ENCODE measurements at places on chromosomes 1 and 21.

DNA sequence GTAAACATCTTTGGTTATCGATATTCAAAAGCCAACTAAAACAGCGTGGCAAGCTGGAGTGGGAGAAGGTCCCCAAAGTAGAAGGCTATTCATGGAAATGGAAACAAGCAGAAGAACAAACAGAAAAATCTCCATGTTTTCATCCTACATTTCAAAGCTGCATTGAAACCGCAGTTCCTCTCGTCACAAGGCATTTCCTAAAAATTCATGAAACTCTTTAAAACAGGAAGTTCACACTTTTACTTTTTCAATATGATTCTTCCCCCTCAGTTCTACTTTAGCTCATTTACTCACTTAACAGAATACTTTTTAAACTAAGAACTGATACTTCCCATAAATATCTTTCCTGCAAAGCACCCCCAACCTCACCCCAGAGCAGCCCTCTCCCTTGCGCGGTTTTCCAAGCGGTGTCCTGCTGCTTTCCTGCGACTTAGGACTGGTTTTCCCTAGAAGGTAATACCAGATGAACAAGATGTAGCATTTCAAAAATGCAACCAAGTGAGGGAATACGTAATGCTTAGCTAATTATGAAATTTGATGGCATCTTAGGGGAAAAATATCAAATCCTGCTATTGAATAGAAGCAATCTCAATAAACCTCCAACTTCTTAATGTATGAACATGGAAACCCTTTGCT is 228.3 kb upstream of the PKN2 start:
- no peaks in the 10 kb centered on the region for H3K4me1 ChIP-seq
- H3K36me3 ChIP-seq, result no peaks in the 10 kb centered on the region
- no peak overlapping the region for H3K4me3 ChIP-seq
- DNase-seq, result no peak
- H3K27ac ChIP-seq, result no peak overlapping the region
- no peaks in the 10 kb centered on the region for H3K27me3 ChIP-seq

DNA sequence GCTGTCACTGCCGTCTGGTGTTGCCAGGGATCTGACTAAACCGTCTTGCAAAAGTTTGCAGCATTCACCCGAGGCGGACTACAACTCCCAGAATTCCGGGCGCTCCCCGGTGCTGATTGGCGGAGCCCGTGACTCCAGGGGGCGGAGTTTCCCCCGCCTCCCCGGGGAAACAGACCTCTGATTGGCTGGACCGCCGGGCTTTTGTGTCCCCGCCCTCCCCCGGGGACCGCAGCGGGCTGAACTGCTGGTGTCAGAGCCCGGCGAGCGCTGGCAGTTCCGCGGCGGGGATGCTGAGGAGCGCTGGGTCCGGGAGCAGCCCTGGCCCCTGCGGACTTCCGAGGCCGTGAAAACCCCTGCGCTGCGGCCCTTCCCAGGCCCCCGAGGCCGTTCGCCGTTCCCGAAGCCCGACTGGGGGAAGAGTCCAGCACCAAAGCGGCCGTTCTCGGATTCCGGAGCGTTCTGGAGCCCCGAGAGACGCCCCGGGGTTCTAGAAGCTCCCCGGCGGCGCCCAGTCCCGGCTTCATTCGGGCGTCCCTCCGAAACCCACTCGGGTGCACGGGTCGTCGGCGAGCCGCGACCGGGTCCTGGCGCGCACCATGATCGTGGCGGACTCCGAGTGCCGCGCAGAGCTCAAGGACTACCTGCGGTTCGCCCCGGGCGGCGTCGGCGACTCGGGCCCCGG is at the start of gene SESN2:
SESN2 (plus strand) TSS at position 267 of the 682 bp plus-strand sequence; CDS start at position 597, 330 bp downstream.
- no peaks in the 10 kb centered on the region for H3K27me3 ChIP-seq
- DNase-seq, result peak; percentile 98
- no peaks in the 10 kb centered on the region for H3K36me3 ChIP-seq
- H3K4me3 ChIP-seq, result peak within 1 kb of the TSS; percentile 95
- H3K4me1 ChIP-seq, result peaks cover 28% of the 10 kb centered on the region

GRCh38 chr1:9317591-9318417 is 25.1 kb downstream of the SPSB1 start:
- H3K27ac ChIP-seq, result peak overlapping the region; percentile 32
- no peak for DNase-seq
- peaks cover 76% of the 10 kb centered on the region for H3K4me1 ChIP-seq
- H3K4me3 ChIP-seq, result peak overlapping the region; percentile 5

GRCh38 chr1:53947172-53947907 is 1.2 kb downstream of the LRRC42 start:
- no peak overlapping the region for H3K4me3 ChIP-seq
- H3K27me3 ChIP-seq, result no peaks in the 10 kb centered on the region
- peaks cover 7% of the 10 kb centered on the region for H3K36me3 ChIP-seq
- H3K4me1 ChIP-seq, result peaks cover 24% of the 10 kb centered on the region
- peak overlapping the region; percentile 92 for H3K27ac ChIP-seq

- DNase-seq, result no peak
- no peak overlapping the region for H3K27ac ChIP-seq
- H3K36me3 ChIP-seq, result no peaks in the 10 kb centered on the region
Measured at GRCh38 chr1:16068356-16069270, 4.8 kb downstream of the FAM131C start.

- H3K27ac ChIP-seq, result no peak overlapping the region
- no peaks in the 10 kb centered on the region for H3K4me1 ChIP-seq
- H3K27me3 ChIP-seq, result no peaks in the 10 kb centered on the region
- DNase-seq, result no peak
Measured at GRCh38 chr1:18452550-18452949, 28.2 kb upstream of the KLHDC7A start.

- no peaks in the 10 kb centered on the region for H3K36me3 ChIP-seq
- no peaks in the 10 kb centered on the region for H3K4me1 ChIP-seq
- no peak overlapping the region for H3K4me3 ChIP-seq
- H3K27me3 ChIP-seq, result no peaks in the 10 kb centered on the region
- no peak overlapping the region for H3K27ac ChIP-seq
Measured at GRCh38 chr1:14259191-14259757, 339.2 kb upstream of the KAZN start.

DNA sequence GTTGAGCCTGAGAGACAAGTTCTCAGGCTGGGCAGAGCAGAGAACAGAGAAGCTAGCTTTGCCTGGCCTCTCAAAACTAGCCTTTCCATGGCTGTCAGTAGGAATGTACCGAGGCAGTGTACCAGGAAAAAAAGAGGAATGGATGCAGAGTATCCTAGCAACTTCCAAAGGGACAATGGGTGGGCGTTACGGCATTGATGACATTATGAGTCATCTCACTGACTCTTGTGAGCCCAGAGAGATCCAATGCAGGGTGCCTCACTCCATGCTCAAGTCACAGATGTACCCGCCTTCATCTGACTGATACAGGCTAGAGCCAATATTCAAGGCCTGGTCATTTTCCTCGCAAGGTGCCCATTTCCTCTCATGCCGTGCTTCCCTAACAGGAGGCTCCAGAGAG is 51.4 kb upstream of the C8B start:
- H3K27ac ChIP-seq, result no peak overlapping the region
- no peaks in the 10 kb centered on the region for H3K36me3 ChIP-seq
- no peaks in the 10 kb centered on the region for H3K4me1 ChIP-seq
- H3K4me3 ChIP-seq, result no peak overlapping the region
- DNase-seq, result no peak

DNA sequence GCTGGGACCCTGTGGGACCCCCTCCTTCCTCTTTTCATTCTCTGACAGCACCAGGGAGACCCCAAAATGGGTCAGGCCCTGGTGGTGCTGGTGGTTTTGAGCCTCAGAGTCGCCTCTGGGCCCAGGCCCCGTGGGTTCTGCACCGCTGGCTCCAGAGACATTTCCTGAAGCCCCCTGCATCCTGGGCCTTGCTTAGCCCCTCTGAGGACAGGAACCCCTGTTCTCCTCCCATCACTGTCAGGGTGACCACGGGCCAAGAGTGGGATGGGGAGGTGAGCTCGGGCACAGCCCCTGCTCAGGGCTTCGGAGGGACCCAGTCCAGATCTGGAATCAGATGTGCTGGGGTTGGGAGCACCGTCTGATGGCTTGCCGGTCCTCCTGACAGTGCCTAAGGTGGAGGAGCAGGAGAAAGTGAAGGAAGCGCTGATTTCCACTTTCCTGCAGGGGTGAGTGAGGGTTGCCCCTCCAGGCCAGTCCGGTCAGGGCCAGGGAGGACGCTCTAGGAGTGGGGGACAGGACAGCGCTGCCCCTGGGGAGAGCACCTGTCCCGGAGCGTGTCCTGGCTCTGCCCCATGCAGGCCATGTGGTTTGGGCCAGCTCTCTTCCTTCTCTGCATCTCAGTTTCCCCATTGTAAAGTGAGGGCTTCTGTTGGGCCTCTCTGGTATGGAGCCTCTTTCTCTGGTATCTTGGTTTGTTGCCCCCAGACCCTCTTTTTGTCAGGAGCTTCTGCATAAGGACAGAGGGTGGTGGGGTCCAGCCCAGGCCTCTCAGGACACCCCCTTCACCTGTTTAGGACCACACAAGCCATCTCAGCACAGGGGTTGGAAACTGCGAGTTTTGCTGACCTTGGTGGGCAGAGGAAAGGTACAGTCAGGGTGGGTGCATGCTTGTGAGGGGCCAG is 71.0 kb downstream of the TRIM11 start:
- H3K4me1 ChIP-seq, result no peaks in the 10 kb centered on the region
- no peaks in the 10 kb centered on the region for H3K36me3 ChIP-seq
- DNase-seq, result peak; percentile 14
- H3K27me3 ChIP-seq, result no peaks in the 10 kb centered on the region
- H3K27ac ChIP-seq, result no peak overlapping the region
- no peak overlapping the region for H3K4me3 ChIP-seq

- H3K4me3 ChIP-seq, result no peak overlapping the region
- no peak for DNase-seq
- no peaks in the 10 kb centered on the region for H3K36me3 ChIP-seq
- H3K4me1 ChIP-seq, result peaks cover 18% of the 10 kb centered on the region
- no peak overlapping the region for H3K27ac ChIP-seq
- H3K27me3 ChIP-seq, result no peaks in the 10 kb centered on the region
Measured at GRCh38 chr1:109481646-109482045, 2.1 kb upstream of the ATXN7L2 start.

GRCh38 chr1:162420120-162420519 is 8.2 kb upstream of the SH2D1B start:
- no peak overlapping the region for H3K4me3 ChIP-seq
- DNase-seq, result no peak

DNA sequence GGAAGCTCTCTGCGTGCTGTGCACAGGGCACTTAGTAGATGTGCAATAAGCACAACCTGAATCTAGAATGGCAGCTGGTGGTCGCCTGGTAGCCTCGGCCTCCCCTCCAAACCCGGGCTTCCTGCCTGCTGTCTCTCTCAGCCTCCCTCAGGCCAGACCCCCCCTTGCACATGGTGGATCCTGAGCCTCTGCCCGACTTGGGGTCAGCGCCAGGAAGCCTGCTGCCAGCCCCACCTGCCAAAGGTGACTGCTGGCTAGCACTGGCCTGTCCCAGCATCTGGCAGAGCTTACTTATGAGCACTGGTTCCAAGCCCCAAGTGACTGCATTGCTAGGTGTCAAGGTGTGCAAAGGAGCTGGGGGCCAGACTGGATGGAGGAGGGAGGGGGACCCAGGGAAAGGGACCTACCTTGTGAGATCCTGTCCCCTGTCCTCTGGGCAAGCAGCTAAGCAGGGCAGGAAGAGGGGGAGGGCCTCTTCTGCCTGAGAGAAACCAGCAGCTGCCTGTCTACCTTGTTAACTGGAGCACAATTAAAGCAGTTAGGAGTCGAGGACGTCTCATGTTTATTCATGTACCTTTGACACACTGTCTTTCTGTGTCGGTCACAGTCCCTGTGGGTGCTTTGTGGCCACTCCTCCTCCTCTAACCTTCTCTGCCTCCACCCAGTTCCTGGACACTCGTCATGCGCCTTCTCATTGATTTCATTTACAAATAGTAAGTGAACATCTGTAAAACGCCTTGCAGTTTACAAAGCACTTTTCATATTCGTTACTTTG is 100.9 kb downstream of the DDX20 start:
- no peak overlapping the region for H3K27ac ChIP-seq
- DNase-seq, result no peak
- H3K36me3 ChIP-seq, result no peaks in the 10 kb centered on the region
- no peak overlapping the region for H3K4me3 ChIP-seq

DNA sequence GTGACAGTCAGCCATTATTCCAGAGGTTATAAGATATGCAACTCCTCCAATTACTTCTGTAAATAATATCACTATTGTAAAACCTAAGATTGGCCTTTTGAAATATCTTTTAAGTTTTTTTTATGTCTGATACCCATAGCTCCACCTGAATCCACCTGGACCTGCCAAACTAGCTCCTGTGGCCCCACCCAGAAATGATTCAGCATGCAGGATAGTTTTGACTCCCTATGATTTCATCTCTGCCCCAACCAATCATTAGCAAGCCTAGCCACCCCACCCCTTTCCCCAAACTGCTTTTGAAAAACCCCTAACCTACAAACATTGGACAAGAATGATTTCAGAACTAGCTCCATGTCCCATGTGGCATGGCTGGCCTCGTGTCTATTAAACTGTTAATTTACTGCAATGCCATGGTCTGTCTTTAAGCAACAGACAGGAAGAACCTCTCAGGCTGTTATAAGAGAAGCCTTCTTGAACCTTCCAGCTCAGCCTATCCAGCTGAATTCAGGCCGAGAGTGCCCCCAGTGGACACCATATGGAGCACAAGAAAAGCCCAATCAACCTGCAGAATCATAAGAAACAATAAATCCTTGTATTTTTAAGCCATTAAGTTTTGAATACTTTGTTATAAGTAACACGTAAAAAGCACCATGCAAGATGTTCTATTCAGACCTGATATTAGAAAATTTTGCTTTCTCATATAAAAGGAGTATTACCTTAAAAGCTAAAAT is 263.0 kb upstream of the ZRANB2 start:
- H3K4me3 ChIP-seq, result no peak overlapping the region
- no peak for DNase-seq
- H3K4me1 ChIP-seq, result no peaks in the 10 kb centered on the region
- H3K27ac ChIP-seq, result no peak overlapping the region
- no peaks in the 10 kb centered on the region for H3K36me3 ChIP-seq
- H3K27me3 ChIP-seq, result no peaks in the 10 kb centered on the region

- H3K4me1 ChIP-seq, result no peaks in the 10 kb centered on the region
- H3K4me3 ChIP-seq, result no peak overlapping the region
- no peaks in the 10 kb centered on the region for H3K27me3 ChIP-seq
- no peak for DNase-seq
Measured at GRCh38 chr21:41995577-41995976, 14.6 kb downstream of the ZBTB21 start.

All from upper lobe of left lung (tissue), 6 donors.